Breast epithelium (tissue), 4 donors: ENCODE measurements at places on chromosomes 12 and 14.

DNA sequence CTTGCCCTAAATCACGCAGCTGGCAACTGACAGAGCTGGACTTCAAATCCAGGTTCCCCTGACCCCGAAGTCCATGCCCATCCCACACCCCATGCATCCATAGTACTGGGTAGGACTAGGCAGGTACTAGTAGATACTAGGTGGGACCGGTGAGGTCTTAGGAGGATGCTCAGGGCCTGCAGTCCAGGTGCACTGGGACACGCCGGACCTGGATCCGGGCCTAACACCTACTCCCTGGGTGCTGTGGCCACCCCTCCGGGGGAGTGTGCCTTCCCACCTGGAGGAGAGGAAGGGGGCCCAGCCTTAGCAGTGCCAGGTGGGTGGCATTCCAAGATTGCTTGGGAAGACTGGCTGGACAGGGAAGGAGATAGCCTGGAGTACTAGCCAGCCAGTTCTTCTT lies 64.8 kb downstream of the CACNA1C start:
- H3K4me1 ChIP-seq: no peaks in the 10 kb centered on the region
- no peaks in the 10 kb centered on the region for H3K36me3 ChIP-seq
- no peak for DNase-seq
- H3K4me3 ChIP-seq: no peak overlapping the region
- no peak overlapping the region for H3K27ac ChIP-seq

- no peak overlapping the region for H3K4me3 ChIP-seq
- no peak overlapping the region for H3K27ac ChIP-seq
- no peaks in the 10 kb centered on the region for H3K4me1 ChIP-seq
Observed at GRCh38 chr14:31084385-31084784, 58.2 kb upstream of the STRN3 start.

DNA sequence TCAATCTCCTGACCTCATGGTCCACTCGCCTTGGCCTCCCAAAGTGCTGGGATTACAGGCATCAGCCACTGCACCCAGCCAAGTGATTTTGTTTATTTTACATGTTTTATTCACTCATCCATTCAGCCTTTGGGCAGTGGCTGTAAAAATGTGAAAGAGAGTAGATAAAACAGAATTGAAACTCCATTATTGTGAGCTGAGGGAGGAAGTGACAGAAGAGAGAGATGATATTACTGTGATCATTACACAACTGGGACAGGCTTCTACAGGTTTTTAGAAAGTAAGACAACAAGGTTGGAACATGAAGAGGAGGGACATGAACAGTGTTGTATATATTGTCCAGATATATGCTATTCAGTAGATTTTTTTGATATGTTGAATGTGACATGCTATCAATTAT lies 25.0 kb downstream of the CREBL2 start:
- no peaks in the 10 kb centered on the region for H3K36me3 ChIP-seq
- no peak for DNase-seq
- no peak overlapping the region for H3K4me3 ChIP-seq
- no peaks in the 10 kb centered on the region for H3K4me1 ChIP-seq
- H3K27ac ChIP-seq: no peak overlapping the region

GRCh38 chr12:107775093-107775721 lies 703 bp downstream of the ASCL4 start:
- no peak for DNase-seq
- H3K27ac ChIP-seq: no peak overlapping the region
- no peaks in the 10 kb centered on the region for H3K27me3 ChIP-seq
- H3K4me1 ChIP-seq: no peaks in the 10 kb centered on the region

- H3K4me3 ChIP-seq: no peak overlapping the region
- no peak overlapping the region for H3K27ac ChIP-seq
- no peaks in the 10 kb centered on the region for H3K4me1 ChIP-seq
Observed at GRCh38 chr14:86505808-86506207, 975.9 kb downstream of the FLRT2 start.

DNA sequence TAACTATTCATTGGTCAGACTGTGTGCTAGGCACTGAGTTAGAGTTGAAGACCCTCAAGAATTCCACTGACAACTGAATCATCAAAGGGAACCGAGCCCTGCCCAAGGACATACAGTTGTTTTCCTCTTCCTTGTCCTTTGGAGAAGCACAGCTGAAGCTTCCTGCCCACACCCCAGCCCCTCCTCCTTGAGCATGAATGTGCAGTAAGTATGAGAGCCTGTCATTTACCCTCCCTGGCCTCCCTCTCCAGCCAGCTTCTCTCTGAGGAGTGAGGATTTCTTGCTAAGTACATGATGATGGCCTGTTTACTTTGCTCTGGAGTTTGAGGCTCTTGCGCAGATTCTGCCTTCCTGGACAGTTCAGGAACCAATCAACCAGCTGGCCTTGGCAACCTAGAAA lies 235.2 kb downstream of the CACNA1C start:
- peaks cover 10% of the 10 kb centered on the region for H3K4me1 ChIP-seq
- no peak for DNase-seq
- no peaks in the 10 kb centered on the region for H3K27me3 ChIP-seq
- no peak overlapping the region for H3K4me3 ChIP-seq

GRCh38 chr12:67910360-67911274 lies 78.6 kb upstream of the IFNG-AS1 start:
- no peaks in the 10 kb centered on the region for H3K36me3 ChIP-seq
- H3K27me3 ChIP-seq: no peaks in the 10 kb centered on the region
- DNase-seq: no peak
- no peak overlapping the region for H3K4me3 ChIP-seq
- H3K4me1 ChIP-seq: no peaks in the 10 kb centered on the region
- no peak overlapping the region for H3K27ac ChIP-seq

DNA sequence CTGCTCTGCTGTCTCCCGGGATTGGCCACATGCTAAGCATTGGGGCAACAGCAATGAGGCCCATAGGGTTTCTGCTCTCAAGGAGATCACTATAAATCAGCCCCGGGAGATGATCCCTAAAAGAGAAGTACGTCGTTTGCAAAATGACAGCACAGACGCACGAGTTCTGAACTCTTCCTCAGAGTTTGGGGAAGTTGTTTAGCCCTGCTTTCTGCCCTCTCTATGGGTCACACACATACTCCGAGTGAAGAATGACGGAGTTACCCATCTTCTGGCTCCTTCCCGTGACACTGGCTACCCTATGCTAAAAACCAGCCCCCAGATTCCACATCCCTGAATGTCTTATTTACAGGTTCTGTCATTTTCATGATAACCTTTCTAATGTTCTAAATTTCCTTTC lies 258.0 kb upstream of the PLEKHG7 start:
- H3K4me1 ChIP-seq: no peaks in the 10 kb centered on the region
- no peaks in the 10 kb centered on the region for H3K36me3 ChIP-seq
- H3K27me3 ChIP-seq: no peaks in the 10 kb centered on the region

DNA sequence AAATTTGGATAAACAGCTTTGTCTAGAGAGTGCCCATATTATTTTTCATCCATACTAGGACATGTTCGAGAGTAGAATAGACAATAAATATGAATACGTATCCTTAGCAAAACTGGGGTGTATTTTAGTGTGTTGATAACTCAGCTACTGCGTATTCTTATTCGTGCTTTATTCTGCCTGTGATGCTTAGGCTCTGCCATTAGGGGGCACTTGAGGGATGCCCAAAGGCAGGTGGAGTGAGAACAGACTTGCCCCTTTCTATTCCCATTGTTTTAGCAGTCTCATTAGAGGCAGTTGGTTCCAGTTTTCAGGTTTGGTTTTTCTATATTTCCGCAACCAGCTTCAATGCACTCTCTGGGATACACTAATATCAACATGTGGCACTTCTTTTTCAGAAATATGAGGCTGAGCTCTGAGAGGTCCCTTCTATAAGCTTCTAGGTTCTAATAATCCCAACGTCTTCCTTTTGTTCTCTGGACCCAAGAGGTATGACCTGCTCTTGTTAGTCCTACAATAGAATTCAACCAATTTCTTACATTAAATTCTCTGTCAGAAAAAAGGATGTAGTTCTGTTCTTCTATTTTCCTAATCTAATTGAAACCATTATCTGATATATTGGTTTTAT lies 985.7 kb upstream of the FBXO33 start:
- H3K36me3 ChIP-seq: no peaks in the 10 kb centered on the region
- no peaks in the 10 kb centered on the region for H3K4me1 ChIP-seq
- no peak for DNase-seq
- no peak overlapping the region for H3K4me3 ChIP-seq

- no peak overlapping the region for H3K4me3 ChIP-seq
- no peaks in the 10 kb centered on the region for H3K27me3 ChIP-seq
- H3K4me1 ChIP-seq: peaks cover 7% of the 10 kb centered on the region
- H3K36me3 ChIP-seq: no peaks in the 10 kb centered on the region
- peak overlapping the region; percentile 13 for H3K27ac ChIP-seq
Observed at GRCh38 chr14:90491221-90491885, 94.5 kb downstream of the CALM1 start.

- no peaks in the 10 kb centered on the region for H3K4me1 ChIP-seq
- H3K27ac ChIP-seq: no peak overlapping the region
- no peaks in the 10 kb centered on the region for H3K27me3 ChIP-seq
- H3K4me3 ChIP-seq: no peak overlapping the region
- DNase-seq: no peak
Observed at GRCh38 chr12:113006641-113007040, 28.3 kb downstream of the OAS2 start.
